ENCODE measurements at places on chromosomes 4 and X.

GRCh38 chr4:90181644-90182043, 54.5 kb downstream of the CCSER1 start:
- no peak for DNase-seq

- no peak for DNase-seq
Observed at GRCh38 chr4:153533387-153533786, 67.2 kb downstream of the TMEM131L start.

GRCh38 chr4:78638337-78639172, 87.0 kb downstream of the ANXA3 start:
- no peak for DNase-seq

DNA sequence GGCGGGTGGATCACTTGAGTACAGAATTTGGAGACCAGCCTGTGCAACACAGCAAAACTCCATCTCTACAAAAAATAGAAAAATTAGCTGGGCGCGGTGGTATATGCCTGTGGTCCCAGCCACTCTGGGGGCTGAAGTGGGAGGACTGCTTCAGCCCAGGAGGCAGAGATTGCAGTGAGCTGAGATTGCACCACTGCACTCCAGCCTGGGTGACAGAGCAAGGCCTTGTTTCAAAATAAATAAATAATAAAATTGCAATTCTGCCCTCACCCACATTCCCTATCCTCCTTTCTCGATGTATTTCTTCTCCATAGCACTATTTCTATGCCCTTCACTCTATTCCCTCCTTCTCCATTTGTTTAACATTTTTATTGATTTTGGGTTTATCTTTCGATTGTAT, 8.7 kb upstream of the SLAIN2 start:
- no peak for DNase-seq

DNA sequence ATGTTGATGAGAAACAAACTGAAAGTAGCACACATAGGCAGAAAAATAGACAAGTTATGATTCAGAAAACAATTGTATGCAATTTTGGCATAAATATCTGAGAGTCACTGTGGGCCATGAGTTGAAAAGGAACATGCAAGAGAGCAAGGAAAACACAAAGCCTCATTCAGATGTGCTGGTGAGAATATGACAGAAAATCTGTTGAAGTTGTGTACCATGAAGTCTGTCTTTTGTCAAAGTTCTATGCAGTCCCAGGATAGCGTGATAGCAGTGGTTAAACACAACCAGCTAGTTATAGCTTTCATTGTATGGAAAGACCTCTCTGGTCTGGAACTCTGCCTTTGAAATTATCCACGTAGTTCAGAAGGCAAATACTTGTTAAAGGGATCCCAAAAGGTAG, 53.0 kb downstream of the TMEM154 start:
- no peak for DNase-seq

Measured in CD4-positive, alpha-beta T cell treated with Interleukin-6 at 100 ng/mL for 8 hours (primary cell).